ENCODE measurements at places on chromosomes 5 and 9.

DNA sequence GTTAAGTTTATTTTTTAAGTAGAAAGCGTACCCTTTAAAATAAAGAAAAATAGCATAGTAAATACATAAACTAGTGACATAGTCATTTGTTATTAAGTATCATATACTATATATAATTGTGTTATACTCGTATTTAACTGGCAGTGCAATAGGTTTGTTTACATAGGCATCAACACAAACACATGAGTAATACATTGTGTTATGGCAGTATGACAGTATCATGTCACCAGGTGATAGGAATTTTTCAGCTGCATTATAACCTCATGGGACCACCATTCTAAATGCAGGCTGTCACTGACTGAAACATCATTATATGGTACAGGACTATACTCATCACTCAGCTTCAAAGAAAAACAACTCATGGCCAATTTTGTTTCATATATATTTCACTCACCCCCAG, 8.4 kb upstream of the RIC1 start:
- no peak for DNase-seq

DNA sequence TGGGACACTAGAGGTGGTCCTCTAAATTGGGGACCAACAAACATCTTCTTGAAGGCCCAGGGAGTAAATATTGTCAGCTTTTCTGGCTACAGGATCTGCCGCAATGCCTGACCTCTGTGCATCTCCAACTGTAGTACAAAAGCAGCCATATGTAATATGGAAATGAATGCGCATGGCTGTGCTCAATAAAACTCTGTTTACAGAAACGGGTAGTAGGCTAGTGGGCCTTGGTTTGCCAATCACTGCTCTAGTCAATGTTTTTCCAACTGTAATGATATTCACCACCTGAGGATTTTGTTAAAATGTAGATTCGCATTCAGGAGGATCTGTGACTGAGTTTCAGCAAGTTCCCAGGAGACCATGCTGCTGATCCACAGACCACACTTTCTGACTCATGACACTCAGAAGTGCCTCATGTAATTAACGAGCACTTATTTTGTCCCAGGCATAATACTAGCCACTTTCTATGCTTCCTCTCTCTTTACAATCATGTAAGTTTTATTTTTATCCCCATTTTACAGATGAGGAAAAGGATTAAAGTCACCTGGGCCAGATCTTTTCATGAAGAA, 96.9 kb downstream of the MED27 start:
- no peak for DNase-seq

DNA sequence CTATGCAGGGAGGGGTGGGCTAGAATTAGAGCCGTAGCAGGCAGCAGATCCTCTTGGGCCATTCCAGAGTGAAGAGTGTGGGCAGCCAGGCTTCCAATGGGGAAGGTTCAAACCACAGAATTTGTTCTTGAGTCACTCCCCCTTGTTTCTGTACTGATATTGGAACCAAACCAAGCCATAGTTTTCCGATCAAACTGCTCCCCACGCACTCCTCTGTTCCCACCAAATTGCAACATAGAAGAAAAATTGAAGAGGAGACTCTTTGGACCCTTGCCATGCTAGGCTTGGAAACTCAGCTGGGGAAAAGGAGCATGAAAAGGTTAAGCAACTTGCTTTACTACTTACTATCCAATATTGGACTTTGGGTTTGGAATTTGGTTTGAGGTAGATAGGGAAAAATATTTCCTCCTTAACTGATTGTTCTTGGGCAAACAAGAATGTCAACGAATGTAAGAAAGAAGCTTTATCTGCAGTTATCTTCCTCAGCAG, 165.8 kb upstream of the NR3C1 start:
- DNase-seq, result no peak

DNA sequence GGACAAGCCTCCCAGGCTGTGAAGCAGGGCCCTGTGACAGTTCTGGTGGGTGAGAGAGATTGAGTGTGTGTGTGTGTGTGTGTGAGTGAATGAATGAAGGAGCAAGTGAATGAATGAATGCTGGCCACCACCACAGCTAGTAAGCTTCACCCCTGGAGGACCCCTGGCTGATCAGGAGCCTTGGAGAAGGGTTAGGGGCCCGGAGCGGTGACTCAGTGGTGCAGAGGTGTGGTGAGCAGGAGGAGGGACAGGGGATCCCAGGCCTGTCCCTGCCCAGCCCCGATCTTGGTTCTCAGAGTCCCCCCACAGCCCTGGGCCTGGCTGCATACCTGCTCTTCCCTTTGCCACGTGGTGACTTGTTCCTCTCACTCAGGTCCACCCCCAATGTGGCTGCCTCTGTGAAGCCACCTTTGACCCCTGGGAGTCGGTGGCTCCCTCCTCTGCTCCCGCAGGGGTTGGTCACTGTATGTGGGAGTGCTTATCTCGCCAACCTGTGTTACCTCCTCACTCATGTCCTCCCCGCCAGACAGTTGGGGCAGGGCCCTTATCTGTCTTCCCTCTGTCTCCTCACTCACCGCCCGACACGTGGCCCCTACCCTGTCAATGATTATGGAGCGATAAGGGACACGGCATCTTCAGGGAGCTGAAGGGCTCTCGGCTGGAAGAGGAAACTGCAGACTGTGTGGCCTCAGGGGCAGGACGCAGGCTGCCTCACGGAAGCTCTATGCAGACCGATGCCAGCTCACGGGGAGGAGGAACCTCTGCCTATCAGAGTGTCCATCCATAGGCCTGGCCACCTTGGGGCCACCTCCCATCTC, 99.9 kb upstream of the PITX1 start:
- DNase-seq, result no peak

DNA sequence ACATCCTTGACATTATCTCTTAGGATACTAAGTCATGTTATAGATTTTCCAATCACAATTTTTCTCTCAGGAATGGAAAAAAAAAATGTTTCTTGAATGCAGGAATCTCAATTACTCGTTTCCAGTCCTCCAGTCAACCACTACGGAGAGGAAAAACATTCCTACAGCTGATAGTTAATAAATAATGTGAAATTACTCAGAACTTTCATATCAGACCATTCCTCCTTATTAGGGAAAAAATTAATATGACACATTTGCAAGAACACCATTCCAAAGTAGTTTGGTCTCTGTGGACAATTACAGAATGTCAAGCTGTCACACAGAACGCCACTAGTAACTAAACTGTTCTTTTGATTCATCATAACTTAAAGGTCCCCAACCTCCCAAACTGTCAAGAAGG, 31.5 kb downstream of the MED27 start:
- no peak for DNase-seq

DNA sequence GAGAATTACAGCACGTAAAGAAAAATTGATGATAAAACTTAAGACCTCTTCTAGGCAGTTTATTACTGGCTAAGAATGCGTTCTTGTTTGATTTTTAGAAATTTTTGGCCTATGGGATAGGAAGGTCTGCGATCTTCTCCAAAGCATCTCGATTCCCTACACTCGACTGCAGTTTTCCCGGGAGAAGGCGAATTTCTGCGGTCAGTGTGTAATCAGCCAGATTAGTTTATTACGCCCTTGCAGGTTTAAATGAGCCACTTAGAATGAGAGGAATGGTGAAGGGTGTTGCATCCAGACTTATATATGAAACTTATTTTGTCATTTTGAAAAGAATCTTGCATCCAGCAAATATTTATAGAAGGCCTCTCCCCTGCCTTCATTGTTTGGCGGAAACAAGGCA, 1.2 kb downstream of the MTAP start:
- DNase-seq, result no peak

GRCh38 chr5:179408611-179409010, 63.4 kb upstream of the ADAMTS2 start:
- DNase-seq, result no peak

- DNase-seq, result no peak
These were observed 4.8 kb downstream of the NKD2 start for GRCh38 chr5:1013238-1013947.

DNA sequence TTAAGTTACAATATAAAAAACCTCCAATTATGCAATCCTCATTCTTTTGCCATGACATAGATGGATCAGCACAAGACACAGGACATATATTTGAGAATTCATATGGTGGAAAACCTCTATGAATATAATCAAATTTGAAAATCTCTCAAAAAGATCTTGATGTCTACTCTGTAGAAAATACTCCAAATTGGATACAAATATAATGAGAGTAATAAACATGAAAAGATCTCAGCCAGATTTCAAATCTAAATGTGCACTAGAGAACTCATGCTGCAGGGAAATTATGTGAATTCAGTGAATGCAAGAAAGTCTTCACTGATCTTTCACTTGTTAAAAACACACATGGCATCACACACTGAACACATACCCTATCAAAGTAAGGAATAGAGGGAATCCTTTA, 13.8 kb downstream of the PCDHB15 start:
- DNase-seq, result no peak

- no peak for DNase-seq
These were observed 6.2 kb upstream of the F2R start for GRCh38 chr5:76709762-76710161.

GRCh38 chr5:131530706-131531331, 104.2 kb downstream of the RAPGEF6 start:
- no peak for DNase-seq

- DNase-seq, result no peak
These were observed 279.2 kb downstream of the NSG2 start for GRCh38 chr5:174324680-174325079.

DNA sequence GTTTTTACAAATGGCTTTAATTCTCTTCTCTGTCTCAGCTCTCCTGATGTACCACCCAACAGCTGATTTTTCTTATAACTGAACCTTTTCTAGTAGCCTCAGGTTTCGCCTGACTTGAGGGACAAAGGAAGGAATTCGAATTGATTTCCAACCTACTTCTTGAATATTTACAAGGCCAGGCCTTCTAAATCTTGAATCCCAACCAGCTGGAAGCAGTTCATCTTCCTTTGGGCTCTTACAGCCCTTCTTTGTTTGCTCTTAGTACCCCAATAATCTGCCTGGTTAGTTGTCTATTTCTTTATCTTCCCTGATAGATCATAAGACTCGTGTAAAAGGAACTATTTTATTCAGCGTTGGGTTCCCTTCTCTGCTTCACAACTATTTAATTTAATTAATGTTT, 95.9 kb downstream of the NLN start:
- DNase-seq, result no peak

GRCh38 chr5:113969901-113970300, 392.0 kb upstream of the KCNN2 start:
- DNase-seq, result no peak

DNA sequence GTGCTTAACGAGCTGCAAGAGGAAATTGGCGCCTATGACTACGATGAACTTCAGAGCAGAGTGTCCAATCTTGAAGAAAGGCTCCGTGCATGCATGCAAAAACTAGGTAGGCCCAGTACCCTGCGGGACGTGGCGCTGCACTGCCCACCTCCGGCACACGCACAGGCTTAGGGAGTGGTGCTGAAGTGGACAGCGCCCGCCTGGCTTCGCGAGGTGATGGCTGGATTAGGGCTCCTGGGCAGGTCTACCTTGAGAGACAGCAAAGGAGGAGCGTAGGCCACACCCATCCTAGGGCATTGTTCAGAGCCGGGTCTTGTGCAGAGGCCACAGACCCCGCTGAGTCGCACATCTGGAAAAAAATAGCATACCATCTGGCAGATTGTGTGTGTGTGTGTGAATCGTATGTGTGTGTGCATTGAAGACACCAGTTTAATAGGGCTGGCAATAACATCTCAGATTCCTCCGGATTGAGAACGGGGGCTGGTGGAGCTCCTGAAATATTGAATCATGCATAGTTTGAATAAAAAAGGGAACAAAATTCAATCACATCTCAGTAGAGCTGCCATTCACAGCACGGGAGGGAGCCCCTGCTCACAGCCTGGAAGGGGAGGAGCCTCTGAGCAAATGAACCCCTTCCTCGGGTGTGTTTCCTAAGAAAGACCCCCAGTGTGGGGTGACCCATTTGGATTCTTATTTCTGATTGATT, 11.1 kb downstream of the OLFM1 start:
- no peak for DNase-seq

DNA sequence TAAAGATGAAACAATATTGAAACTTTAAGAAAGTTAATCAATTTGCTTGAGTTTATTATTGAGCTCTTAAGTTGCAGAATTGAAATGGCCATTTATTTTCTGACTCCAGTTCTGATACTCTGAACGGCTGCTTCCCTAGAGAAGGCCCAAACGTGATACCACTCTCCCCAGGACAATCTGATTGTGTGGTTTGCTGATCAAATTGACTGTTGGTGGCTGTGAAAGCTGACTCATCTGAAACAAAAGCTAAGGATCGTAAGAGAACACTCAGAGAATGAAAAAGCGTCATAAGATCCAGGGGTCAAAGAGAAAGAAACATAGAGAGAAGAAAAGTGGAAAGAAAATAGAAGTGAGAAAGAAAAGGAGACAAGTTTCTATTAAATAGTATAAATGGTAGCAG, 147.2 kb downstream of the IZUMO3 start:
- DNase-seq, result no peak

GRCh38 chr9:120750421-120750820, 36.2 kb upstream of the MEGF9 start:
- no peak for DNase-seq

DNA sequence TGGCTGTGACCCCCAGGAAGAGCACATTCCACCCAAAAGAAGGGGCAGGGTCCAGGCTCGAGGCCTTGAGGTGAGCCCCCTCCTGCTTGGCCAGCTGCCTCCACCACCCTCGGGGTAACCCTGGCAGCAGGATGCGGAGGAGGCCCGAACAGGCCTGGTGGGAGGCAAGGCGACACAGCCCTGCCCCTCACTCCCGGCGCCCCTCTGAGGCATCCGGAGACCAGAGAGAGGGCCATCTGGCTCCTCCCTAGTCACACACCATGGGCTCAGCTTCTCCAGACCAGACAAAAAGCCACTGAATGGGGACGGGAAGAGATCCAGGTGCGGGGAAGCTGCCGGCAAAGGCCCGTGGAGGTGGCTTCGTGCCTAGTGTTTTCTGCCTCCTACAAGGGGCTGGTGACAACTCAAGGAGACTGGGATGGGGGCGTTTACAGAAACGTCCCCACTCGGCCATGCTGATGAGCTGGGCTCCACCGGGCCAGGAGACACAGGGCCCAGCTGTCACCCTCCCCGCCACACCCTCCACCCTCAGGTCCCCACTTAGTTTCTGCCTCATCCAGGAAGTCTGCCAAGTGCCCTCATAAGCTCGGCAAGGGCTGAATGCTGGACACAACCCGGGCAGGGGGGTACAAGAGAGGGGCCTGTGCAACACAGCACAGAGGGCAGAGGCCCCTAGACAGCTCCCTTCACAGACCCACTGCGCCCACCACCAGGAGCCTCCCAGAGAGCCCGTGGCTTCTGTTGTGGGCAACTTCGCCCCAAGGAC, 41.9 kb downstream of the NACC2 start:
- DNase-seq, result no peak

DNA sequence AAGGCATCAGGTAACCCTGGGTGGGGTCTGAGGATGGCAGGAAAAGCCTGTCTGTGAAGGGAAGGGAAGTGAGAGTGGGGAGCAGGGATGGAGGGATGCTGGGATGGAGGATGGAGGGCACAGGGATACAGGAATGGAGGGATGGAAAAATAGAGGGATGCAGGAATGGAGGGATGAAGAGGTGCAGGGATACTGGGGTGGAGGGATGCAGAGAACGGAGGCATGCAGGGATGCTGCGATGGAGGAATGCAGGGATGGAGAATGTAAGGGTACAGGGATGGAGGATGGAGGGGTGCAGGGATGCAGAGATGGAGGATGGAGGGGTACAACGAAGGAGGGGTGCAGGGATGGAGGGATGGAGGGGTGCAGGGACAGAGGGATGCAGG, 9.1 kb downstream of the PTGES2 start:
- no peak for DNase-seq

GRCh38 chr5:124997186-124997893, 250.9 kb upstream of the ZNF608 start:
- no peak for DNase-seq

- no peak for DNase-seq
These were observed 570.4 kb upstream of the ST8SIA4 start for GRCh38 chr5:101473483-101473882.

- no peak for DNase-seq
These were observed 78.0 kb downstream of the OSMR start for GRCh38 chr5:38923661-38924451.
